ENCODE measurements at places on chromosomes 5 and 9.

- DNase-seq = no peak
Measured at GRCh38 chr5:149379177-149379761, at the start of gene IL17B. IL17B (minus strand) TSS chr5:149379292; CDS start chr5:149379225, 67 bp downstream.

DNA sequence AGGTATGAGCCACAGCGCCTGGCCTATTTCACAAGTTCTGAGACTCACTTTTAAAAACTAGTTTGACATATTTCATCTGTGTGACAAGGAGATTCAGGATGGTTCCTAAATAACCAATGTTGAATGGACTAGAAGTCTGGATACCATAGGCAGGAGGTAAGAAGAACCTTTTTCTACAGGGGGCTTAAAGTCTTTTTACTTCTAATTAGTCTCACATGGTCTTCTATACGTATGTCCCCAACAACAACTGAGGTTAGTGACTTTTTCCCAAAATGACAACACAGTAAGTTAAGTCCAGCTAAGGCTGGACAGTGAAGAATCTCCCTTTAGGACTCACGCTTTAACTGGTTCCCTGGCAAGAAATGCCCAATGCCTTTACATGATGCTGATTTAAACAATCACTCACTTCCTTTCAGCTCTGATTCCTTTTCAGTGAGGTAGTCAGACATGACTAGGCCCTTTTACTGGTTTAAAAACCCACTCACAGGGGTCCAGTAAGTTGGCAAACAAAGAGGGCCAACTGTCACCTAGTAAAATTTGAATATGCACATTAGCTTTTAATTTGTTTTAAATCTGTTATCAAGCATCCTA, 12.1 kb upstream of the HAUS6 start:
- DNase-seq = no peak

GRCh38 chr5:141881886-141882285, 3.7 kb upstream of the PCDH1 start:
- no peak for DNase-seq

DNA sequence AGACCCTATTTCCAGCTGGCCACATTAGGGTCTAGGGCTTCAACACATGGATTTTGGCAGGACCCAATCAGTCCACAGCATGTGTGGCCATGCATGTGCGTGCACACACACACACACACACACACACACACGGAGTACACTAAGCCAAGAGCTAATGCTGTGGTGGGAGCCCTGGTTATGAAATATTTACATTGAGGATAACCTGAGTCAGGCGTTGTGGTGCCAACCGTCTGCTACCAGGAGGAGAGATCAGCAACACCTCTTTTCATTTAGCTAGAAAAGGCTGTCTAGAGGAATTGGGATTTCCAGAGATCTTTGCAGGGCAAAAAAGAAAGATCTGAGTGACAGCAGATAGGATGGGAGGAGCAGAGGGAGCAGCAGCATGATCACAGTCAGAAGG, 141.5 kb downstream of the TRPM3 start:
- DNase-seq = no peak

DNA sequence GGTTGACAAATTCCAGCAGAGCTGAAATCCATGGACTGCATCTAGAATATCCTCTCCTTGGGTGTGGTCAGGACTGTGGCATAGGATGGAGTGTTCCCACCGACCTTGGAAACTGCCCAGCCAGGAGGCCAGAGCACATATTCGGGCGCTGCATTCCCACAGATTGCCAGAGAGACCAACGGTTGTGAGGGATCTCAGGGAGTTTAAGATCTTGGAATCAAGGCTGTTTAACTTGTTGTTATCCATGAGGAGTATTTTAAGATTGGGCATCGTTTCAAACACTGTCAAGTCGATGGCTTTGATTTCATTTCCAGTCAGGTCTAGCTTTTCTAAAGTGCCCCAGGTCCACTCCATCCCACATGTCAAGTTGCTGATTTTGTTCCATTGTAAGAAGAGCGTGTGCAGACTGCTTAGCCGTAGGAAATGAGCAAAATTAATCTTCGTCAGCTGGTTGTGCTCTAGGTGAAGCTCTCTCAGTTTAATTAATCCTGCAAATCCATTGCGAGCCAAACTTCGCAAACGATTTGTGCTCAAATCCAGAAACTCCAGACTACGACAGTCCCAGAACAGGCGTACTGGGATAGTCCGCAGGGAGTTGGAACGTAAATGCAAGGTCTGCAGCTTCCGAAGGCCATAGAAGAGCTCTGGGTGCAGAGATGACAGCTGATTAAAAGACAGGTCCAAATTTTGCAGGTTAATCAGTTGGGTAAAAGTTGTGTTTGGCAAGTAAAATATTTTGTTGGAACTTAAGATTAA, 1.5 kb downstream of the LRRTM2 start:
- no peak for DNase-seq

DNA sequence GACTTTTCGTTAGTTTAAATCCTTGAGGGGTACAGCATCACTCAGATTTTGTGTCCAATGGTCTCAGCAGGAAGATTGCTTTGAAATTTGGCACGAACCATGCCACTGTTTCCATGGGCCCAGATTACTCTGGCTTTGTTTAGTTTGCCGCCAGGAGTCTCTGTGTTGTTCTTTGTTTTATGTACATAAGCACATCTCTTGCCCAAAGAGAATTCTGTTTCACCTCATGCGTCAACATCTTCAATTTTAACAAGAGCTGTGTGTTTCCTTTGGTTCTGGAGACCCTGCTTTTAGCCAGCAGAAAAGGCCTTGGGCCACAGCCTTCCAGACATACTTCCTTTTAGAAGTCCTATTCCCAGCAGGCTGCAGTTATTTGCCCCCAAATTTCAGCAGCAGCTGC, 62.4 kb downstream of the TNPO1 start:
- DNase-seq = no peak

DNA sequence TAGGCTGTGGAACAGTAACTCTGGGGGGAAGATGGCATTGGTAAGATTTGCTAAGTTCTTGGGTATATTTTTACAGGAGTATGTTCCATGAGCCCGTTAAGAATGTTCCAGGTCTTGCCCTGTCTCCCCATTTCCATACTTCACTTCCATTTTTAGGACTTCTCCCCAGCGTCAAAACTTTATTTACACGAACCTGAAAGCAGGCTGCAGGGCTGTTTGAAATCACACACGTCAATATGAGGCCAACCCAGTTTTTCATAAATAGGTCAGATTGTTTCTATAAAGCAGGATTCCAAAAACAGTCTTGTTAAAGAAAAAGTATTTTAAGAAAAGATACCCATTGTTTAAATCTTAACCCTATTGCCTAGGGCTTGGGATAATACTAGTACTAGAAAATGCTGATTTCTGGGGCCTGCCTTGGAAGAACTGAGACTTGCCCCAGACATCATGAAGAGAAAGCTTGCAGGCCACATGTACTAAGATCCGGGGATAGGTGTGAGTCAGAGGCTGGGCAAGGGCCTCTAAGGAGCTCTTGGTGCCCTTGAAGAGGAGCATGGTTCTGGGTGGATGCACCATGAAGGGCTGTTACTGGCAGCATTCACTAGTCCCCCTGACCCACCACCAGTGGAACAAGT, 24.2 kb downstream of the TRIO start:
- DNase-seq = no peak

- no peak for DNase-seq
Measured at GRCh38 chr5:136120529-136120928, 12.1 kb upstream of the SMAD5 start.

GRCh38 chr5:68070591-68071281, 144.8 kb upstream of the PIK3R1 start:
- no peak for DNase-seq

- DNase-seq = no peak
Measured at GRCh38 chr5:133849116-133849515, 119.3 kb downstream of the C5orf15 start.

DNA sequence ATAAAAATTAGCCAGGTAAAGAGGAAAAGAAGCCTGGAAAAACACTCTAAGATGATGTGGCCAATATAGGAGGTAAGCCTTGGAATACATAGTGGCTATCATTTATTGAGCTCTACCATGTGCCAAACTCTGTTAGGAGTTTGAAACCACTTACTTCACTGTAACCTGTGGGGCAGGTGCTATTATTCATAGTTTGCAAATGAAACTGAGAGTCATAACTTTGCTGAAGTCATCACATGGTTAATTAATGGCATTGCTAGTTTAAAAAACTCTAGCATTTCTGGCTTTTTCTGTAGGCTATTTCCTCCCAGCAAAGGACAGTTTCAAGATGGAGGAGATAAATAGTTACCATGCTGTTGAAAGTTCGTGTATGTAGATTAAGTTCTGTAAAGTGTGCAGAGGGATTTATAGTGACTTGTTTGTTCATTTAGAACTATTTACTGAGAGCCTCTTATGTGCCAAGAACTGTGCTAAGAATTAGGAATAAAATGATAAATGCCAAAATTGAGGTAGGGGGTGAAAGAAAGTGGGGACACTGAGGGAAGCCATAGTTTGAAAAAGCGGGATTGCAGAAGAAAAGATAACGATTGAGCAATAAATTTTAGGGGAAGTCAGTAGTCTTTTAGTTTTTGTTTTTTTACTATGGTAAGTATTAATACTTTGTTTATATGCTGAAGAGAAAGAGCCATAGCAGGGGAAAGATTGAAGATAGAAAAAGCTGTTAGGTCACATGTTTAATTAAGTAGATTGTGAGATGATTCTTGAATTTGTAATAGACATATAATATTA, 57.2 kb downstream of the WDR70 start:
- no peak for DNase-seq

DNA sequence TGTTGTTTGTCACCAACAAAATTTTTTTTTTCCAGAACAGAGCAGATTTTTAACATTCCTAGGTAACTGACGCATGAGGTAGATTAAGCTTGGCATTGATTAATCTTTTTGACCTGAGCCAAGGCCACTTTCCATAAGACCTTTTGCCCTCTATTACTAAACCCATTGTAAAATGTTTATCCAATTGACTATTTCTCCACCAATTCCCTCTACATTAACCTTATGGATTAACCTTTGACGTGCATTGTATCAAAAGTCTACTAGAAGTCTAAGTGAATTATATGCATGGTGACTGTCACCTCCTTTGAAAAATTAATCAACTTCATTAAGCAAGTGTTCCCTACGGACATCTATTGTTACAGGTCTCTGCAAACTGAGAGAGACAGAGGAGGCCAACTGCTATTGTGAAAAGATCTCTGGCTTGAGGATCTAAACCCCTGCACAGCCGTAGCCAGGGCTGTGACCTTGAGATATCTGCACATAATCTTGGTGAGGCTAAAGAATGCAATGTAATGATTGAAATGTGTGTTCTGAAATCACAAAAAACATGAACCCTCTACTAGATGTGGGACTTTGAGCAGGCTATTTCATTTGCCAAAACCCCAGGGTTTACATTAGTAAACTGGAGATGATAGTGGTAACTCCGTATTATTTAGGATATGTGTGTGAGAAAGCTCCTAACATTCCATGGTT, 632.2 kb downstream of the TLR4 start:
- DNase-seq = no peak

GRCh38 chr5:146891511-146891910, 13.0 kb upstream of the PPP2R2B start:
- DNase-seq = no peak

GRCh38 chr5:157855404-157855994, 3.4 kb downstream of the CLINT1 start:
- peak; percentile 69 for DNase-seq

GRCh38 chr9:4168526-4168925, 131.3 kb downstream of the GLIS3 start:
- DNase-seq = no peak

GRCh38 chr5:129098488-129099183, 4.1 kb downstream of the ISOC1 start:
- peak; percentile 32 for DNase-seq

DNA sequence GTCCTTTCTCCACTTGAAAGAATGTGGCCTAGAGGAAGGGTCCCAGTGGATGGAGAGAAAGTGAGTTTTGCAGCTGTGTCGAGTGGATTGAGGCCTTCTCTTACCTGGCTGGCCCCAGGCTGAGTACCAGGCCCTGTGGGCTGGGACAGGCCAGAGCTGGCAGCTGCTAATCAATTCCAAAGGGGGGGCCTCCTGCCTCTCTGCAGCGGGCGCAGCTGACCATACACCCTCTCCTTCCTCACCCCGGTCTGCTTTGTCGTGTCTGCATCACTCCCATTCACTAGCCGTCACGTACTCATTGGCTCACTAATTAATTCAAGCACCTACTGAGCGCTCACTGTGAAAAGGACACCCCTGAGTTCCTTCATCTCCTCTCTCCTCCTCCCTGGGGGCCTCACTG, 58.4 kb upstream of the PITX1 start:
- DNase-seq = no peak

DNA sequence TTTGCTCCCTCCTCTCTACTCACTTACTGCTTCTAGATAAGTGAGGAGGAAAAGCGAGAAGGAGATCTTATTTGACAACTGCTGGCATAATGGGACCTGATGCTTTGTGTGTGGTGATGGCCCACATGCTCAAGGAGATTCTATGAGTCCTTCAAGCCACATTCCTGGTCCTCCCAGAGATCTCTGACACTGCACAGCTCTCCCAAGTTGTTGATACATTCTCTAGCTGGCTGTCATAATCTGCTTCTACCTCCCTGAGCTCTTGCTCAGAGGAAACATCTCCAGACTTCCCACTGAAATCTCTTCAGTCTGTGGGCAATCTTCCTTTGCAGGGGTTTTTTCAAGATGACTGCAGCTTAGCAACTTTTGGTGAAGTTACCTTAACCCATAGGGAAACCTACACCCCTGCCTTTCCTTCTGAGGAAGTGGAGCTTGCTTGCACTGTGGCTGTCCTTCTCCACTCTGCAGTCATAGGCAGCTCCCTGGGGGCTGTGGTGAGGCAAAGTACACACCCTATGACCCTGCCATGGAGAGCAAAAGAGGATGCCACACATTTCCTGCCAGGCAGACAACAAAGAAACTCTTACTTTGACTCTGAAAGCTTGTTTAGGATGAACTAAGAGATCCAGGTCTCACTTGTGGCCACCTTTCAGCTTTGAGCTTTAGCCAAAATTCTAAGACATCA, 163.8 kb downstream of the TMEM38B start:
- peak; percentile 38 for DNase-seq

GRCh38 chr9:105316703-105317102, 72.3 kb downstream of the SLC44A1 start:
- DNase-seq = no peak

DNA sequence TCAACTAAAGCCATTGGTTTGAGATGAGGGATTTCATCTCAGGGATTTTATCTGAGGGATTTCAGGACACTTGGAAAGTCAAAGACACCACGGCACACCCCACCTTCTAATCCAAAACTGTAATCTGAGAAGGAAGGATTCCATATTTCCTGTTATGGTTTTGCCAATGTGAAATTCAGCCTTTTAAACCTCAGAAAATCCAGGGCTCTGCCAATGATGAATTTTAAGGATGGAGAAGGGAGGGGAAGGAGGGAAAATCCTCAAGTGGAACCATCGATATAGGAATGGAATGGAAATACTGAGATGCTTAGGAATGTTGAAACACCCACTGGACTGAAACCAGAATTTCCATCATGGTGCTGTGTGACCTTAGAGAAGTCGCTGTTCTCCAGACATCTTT, 5.3 kb downstream of the C1QTNF3 start:
- DNase-seq = no peak

- no peak for DNase-seq
Measured at GRCh38 chr9:21989440-21990189, 4.6 kb downstream of the CDKN2A start.

DNA sequence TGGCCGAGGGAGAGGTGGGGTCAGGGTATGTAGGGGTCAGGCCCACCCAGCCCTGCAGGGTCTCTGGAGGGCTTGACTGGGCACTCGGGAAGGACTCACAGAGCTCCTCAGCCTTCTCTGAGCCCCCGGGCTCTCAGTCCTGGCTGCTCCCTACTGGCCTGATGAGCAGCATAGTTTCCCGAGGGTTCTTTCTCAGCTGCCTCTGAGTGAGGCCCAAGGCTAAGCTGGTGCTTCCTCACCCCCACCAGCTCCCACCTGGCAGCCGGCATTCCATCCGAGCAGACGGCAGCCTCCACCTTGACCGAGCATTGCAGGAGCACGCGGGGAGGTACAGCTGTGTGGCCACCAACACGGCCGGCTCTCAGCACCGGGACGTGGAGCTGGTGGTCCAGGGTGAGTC, 56.0 kb downstream of the HMCN2 start:
- DNase-seq = no peak

All from common myeloid progenitor, CD34-positive (primary cell).